ENCODE measurements at places on chromosomes 3 and 15.

- peak; percentile 77 for DNase-seq
Observed at GRCh38 chr15:98549741-98550140, 98.6 kb upstream of the IGF1R start.

DNA sequence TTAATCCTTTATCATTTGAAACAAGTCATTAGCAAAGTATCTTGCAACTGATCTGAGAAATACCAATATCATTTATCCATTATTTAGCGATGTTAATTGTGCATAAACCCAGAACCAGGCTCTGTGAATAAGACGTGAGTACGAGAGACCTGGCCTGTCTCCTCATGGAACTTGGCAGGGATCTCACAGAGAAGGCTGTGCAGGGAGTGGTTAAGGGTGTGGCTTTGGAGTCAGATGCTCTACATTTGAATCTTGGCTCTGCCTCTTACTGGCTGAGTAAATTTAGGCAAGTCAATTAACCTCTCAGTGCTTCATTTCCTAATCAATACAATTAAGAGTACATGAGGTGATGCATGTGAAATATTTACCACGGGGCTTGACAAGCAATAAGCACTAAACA lies 39.9 kb upstream of the TBL1XR1 start:
- no peak for DNase-seq

GRCh38 chr3:45024542-45025255 lies 1.4 kb upstream of the CLEC3B start:
- DNase-seq: no peak

DNA sequence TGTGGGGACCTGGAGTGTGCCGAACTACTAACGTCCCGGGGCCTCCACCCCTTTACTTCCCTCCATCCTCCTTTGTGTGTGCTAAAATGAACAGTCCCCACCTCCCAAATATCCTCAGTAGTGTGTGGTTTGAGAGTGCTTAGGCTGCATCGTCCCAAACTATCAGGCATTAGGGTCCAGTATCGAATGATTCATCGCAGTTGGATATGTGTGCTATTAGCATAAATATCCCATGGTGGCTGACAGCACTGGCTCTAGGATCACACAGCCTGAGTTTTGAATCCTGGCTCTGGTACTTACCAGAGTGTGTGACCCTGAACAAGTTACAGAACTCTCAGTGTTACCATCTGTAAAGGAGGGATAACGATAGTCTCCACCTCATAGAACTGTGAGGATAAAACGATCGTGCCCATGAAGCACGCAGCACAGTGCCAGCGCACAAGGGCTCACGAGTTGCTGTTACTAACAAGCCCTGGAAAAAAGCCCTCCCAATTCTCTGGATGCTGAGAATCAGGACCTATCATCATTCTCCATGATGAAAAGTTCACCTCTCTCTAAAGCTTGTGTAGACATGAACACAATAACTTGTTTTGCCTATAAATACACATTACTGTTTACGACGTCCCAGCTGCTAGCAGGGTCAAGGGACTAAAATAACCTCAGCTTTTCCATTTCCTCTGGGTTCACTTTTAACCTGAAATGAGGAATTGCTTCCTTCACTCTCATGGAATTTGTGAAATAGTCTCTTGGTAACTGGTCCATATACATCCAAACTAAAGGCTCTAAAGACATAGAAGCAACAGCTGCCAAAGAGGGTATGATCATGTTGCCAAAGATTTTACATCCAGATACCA lies 51.0 kb downstream of the VGLL4 start:
- no peak for DNase-seq

DNA sequence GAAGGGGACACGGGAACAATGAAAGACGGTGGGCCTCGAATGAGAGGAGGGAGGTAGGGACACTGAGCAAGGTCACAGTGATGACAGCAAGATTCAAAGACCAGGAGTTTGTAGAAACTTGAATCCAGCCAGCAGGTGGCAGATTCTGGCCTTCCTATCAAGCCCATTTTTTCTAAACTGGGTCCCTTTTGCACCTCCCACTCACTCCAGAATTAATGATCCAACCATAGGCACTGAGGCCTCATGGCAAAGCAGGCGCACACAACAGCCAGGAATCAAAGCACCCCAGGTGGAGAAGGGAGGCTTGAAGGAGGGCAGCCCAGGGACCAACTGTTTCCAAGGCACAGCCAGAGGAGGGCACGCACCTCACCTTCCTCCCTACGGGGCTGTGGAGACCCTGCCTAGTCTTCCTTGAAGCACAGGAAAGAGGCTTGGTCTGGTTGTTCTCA lies 90.2 kb downstream of the ANP32A start:
- no peak for DNase-seq

DNA sequence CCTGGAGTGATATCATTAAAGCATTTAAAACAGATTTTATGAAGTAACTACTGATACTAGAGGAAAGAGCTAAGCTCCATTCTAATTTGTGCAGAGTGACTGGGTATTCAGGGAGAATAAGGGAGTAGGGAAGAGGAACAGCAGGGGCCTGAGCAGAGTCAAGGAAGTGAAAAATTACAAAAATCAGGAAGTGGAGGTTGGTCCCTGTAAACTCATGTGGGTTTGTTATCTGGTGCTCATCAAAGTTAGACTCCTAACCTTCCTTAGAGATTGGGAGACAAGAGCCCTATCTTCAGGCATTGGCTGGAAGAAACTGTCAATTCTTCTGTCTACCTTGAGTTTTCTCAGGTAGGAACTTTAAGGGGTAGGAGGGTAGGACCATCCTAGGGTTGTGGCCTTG lies 82.5 kb downstream of the NEK11 start:
- no peak for DNase-seq

GRCh38 chr3:156721687-156722618 lies 47.6 kb downstream of the TIPARP start:
- DNase-seq: no peak

DNA sequence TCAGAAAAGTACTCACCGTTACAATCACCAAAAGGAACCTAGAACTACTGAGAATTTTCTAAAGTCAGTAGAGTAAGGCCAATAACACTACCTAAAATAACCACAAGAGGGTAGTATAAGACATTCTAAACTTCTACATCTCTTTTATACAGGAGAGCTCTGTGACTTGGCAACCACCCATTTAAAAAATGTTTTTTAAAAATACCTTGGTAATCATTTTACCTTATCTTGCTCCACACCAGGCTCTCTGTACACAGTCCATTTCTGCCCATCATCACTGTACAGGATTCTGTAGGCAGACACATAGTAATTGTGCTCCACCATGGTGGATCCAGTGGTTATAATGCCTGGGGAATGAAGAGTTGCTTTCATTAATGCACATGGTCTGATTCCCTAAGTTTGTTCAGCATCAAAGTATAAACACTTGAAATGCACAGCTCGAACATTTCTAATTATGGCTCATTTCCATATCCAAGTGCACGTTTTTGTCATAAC lies 54.5 kb downstream of the ST3GAL6 start:
- DNase-seq: no peak

DNA sequence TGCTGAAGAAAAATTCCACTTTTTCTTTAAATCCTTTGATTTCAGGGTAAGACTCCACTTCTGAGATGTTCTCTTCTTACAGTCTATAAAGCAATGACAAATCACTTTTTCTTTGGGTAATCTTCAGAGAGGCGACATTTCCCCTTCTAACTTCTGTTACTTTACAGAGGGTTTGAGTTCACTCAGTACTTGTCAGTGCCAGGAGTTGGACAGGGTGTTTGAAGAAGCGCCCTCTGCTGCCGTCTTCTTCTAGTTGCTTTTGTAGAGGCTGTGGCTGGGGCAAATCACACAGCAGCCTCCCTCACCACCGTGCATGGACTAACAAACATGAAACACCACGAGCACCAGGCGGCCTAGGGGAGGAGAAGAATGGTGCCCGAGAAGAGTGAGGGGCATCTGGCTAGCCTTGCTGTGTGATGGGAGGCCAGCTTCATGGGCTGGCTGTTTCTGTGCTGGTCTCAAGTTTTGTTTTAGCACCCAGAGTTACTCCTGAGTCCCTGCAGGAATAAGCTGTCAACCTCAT lies at the start of gene CD80:
CD80 (minus strand) TSS at position 174 of the 523 bp plus-strand sequence. CDS start 1,886 bp downstream, outside the sequence.
- DNase-seq: peak; percentile 83

DNA sequence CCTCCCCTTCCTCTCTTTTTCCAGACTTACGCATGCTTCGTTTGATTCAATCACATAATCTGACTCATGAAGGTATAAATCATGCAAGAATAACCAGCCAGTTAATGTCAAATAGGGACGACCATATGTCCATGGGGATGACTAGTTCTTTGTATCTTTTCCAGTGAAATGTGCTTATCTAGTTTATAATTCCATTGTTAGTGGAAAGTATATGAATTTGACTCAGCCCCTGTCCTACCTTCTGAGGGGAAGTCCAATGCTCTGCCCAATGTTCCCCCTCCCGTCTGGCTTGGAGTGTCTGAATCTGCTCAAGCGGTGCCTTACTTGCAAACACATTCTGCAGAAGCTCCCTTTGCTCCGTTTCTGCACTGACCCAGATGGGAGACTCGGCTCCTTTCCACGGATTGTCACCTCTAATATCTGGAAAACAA lies 55.0 kb upstream of the EPHB3 start:
- no peak for DNase-seq

- DNase-seq: no peak
Observed at GRCh38 chr15:85071061-85071460, 89.4 kb downstream of the PDE8A start.

DNA sequence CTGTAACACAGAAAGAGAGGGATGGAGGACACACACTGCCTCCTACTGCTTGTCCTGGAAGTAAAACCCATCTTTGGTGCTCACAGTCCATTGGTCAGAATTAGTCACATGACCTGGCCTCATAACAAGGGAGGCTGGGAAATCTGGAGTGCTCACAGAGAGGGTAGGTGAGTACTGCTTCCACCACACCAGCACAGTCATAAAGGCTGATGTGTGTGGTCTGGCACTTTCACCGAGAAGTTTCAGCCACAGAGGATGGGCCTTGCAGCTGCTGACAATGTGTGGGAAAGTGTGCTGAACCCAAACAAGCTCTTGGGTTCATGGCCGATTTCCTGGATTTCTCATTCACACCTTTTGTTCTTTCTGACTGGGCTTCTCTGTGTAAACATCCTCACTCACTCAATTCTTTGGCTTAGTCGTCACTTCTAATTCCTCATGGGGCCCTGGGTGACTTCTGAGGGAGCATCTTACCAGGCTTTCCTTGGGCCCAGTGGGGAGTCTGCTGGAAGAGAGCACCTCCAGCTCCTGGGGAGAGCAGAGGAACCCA lies 100.7 kb downstream of the ASB7 start:
- DNase-seq: no peak

DNA sequence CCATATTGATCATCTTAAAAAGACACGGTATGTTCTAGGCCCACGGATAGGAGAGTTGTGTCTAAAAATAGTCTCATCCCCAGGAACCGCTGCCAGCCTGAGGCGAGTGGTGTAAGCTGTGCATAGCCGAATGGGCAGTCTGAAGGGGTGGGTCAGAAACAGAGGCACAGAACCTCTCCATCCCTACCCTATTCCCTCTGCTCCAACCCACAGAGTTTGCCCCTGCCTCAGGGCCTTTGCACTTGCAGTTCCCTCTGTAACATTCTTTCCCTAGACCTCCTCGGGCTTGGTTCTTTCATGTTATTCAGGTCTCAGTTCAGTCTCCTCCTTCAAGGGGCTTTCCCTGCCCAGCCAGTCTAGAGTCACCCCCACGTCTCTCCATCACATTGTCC lies 4.8 kb downstream of the SCN5A start:
- no peak for DNase-seq

GRCh38 chr3:156811089-156811862 lies 14.9 kb upstream of the LEKR1 start:
- no peak for DNase-seq

- DNase-seq: no peak
Observed at GRCh38 chr3:139674571-139675260, 3.1 kb downstream of the NMNAT3 start.

- peak; percentile 56 for DNase-seq
Observed at GRCh38 chr3:126367316-126367805, 10.2 kb upstream of the KLF15 start.

GRCh38 chr3:34107669-34108068 lies 309.2 kb downstream of the PDCD6IP start:
- no peak for DNase-seq

DNA sequence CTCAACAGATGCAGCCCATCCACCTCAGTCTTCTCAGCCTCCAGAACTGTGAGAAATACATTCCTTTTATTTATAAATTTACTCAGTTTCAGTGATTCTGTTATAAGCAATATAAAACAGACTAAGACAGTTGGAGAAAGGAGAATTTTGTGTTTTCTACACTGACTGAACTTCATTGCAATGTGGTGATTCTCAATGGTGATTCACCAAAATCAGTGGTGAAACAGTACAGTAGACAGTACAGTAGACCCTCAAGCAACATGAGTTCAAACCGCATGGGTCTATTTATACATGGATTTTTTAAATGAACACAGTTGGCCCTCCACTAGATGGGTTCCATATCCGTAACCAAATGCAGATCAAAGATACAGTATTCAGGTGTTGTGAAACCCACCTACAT lies 403.1 kb upstream of the TGFBR2 start:
- no peak for DNase-seq

GRCh38 chr15:25743548-25744275 lies 119.4 kb downstream of the ATP10A start:
- DNase-seq: no peak

DNA sequence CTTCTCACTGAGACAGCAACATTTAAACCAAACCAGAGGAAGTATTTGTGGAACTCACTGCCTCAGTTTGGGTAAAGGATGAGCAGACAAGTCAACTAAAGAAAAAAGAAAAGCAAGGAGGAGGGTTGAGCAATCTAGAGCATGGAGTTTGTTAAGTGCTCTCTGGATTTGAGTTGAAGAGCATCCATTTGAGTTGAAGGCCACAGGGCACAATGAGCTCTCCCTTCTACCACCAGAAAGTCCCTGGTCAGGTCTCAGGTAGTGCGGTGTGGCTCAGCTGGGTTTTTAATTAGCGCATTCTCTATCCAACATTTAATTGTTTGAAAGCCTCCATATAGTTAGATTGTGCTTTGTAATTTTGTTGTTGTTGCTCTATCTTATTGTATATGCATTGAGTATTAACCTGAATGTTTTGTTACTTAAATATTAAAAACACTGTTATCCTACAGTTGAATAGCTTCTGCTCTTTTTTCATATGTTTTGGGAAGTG lies 23.3 kb downstream of the CLDN18 start:
- DNase-seq: no peak

GRCh38 chr3:10420745-10421475 lies 84.5 kb downstream of the ATP2B2 start:
- peak; percentile 56 for DNase-seq

DNA sequence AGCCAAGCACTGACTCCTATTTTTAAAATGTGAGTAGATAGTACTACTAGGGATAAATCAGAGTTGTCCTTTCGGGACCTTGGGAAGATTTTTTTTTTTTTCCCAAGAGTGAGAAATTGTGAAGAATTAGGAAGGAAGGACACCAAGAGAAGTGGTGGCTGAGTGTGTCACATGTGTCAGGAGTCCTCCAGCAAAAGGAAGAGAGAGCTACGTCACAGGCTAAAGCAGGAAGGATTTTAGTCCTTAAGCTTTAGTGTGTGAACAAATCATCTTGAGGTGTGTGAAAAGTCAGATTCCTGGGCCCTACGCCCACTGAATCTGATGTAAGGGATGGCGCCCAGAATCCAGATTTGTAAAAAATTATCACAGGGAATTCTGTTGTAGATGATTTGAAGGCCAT lies 172.7 kb downstream of the SERPINI1 start:
- no peak for DNase-seq

GRCh38 chr15:78149805-78150751 lies 916 bp downstream of the IDH3A start:
- no peak for DNase-seq

- DNase-seq: no peak
Observed at GRCh38 chr3:152556731-152557254, 278.1 kb upstream of the P2RY1 start.

GRCh38 chr15:38477637-38478036 lies 23.7 kb downstream of the FAM98B start:
- DNase-seq: no peak

- peak; percentile 57 for DNase-seq
Observed at GRCh38 chr3:83769791-83770663, 1188.8 kb upstream of the CADM2 start.
